ENCODE measurements at places on chromosomes 7 and 10. TPM values are rescaled to one million over a fixed set of nuclear protein-coding genes. Genes with fewer than 3 reads are reported as not detected.
A peak's percentile ranks its signal among the peaks of the same experiment; 100 is the strongest.

- DNase-seq: peak; percentile 56
- no peak overlapping the region for H3K27ac ChIP-seq
- H3K27me3 ChIP-seq: no peaks in the 10 kb centered on the region
- no peaks in the 10 kb centered on the region for H3K36me3 ChIP-seq
- H3K4me1 ChIP-seq: no peaks in the 10 kb centered on the region
Observed at GRCh38 chr10:99172128-99172738, 63.4 kb downstream of the HPSE2 start.

The SP8 gene
- 13.2 TPM for total RNA-seq

- peak overlapping the region; percentile 33 for H3K27ac ChIP-seq
- no peak overlapping the region for H3K4me3 ChIP-seq
- peaks cover 8% of the 10 kb centered on the region for H3K36me3 ChIP-seq
- DNase-seq: peak; percentile 78
Observed at GRCh38 chr10:61937631-61938351, 36.3 kb downstream of the ARID5B start.

- no peaks in the 10 kb centered on the region for H3K36me3 ChIP-seq
- H3K4me3 ChIP-seq: no peak overlapping the region
- no peak overlapping the region for H3K27ac ChIP-seq
- H3K27me3 ChIP-seq: no peaks in the 10 kb centered on the region
- no peaks in the 10 kb centered on the region for H3K4me1 ChIP-seq
Observed at GRCh38 chr10:132564249-132564605, 26.6 kb downstream of the INPP5A start.

The SMARCD3 gene
- total RNA-seq: 27.8 TPM

The SFTPA1 gene
- total RNA-seq: not detected

The WDR37 gene
- 22.9 TPM for total RNA-seq

- no peak overlapping the region for H3K4me3 ChIP-seq
- no peaks in the 10 kb centered on the region for H3K27me3 ChIP-seq
Observed at GRCh38 chr10:131855461-131856401, 45.1 kb upstream of the PPP2R2D start.

DNA sequence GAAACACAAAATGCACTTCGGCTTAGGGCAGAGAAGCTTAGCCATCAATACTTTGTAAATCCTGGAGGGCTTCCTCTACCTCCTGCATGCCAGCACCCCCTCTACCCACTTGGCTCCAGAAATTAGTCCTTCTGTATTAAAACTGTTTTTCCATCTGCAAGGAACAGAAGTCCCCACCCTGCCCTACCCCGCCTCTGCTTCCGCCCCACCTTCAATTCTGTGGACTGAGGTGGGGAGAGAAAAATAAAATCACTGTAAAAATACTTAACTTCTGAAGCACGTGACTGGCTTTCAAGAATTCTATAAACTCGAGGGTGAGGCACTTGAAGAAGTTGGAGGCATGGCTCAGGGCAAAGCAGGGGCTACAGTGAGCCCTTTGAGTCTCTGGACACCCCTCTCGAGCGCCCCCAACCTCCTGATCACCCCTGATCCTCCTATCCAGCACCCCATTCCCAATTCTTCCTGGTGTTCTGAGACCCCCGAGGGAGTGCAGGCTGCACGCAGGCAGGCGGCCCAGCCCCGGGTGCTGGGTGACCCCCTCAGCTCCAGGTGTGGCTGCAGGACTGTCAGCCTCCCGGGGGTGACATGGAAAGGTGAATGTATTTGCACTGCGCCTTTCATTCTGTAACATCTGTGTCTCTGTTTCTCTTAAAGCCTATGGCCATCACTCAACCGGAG, 7.3 kb upstream of the KIAA1217 start:
- peak overlapping the region; percentile 28 for H3K27ac ChIP-seq
- H3K4me1 ChIP-seq: peaks cover 21% of the 10 kb centered on the region
- no peaks in the 10 kb centered on the region for H3K27me3 ChIP-seq

GRCh38 chr7:111029141-111029572, 61.8 kb upstream of the LRRN3 start:
- no peaks in the 10 kb centered on the region for H3K36me3 ChIP-seq
- DNase-seq: no peak
- H3K27me3 ChIP-seq: no peaks in the 10 kb centered on the region
- H3K27ac ChIP-seq: no peak overlapping the region
- no peak overlapping the region for H3K4me3 ChIP-seq
- H3K4me1 ChIP-seq: peaks cover 10% of the 10 kb centered on the region

- DNase-seq: no peak
- H3K4me3 ChIP-seq: no peak overlapping the region
- no peak overlapping the region for H3K27ac ChIP-seq
- no peaks in the 10 kb centered on the region for H3K27me3 ChIP-seq
- no peaks in the 10 kb centered on the region for H3K36me3 ChIP-seq
Observed at GRCh38 chr7:38002689-38003088, 82.2 kb downstream of the EPDR1 start.

The NUTM2E gene
- total RNA-seq: 0.14 TPM

The ZNF37A gene
- total RNA-seq: 15.1 TPM
